NCI-H2029 (cell line): ENCODE measurements at places on chromosomes 13 and 19.

DNA sequence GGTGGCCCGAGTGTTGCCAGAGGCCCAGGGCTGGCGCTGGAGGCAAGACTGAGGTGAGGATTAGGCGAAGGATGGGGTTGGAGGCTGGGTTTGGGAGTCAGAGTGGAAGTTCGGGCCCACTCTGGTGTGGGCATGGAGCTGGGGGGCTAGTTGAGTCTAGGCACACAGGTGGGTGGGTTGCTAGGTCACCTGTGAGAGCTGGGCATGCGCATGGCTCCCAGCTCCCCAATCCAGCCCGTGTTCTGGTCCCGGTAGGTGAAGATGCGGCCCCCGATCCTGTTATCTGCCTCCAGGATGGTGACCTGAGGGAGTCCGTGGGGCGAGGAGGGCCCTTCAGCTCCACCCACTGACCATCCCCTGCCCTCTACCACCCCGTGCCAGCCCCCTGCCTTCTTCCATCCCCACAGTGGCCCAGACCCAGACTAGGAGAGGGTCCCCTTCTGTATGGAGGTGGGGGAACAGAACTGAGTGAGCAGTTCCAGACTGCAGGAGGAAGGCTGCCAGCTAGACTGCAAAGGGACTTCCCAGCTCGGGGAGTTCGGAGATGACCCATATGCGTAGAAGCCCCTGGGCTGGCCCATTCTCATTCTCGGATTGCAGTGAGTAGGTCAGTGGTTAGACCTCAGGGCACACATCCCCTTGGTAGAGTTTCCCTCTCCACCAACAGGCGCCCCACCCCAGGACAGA is 1.7 kb downstream of the IL4I1 start:
- no peak for DNase-seq

- DNase-seq = peak; percentile 67
Observed at GRCh38 chr13:112885782-112886268, 83.2 kb upstream of the MCF2L start.

DNA sequence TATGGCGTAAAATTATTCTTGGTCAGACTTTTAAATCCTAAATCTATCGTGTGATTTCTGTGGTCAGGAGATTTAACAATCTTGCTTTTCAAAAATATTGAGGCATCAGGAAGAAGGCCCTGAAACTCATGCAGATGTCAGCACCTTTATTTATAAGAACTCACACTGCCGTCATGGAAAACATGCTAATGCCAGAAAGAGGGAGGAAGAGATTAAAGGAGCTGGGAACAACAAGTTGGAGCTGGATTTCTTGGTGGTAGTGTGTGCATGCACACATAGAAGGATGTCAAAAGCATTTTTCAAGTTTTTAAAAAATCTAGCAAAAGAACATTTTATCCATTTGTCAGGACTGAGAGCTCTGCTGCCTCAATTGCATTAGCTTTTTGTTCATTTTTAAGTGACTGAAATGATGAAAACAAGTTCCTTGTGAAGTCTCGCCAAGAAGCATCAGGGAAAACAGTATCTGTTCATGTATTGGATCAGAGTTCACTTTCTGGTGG is 342.5 kb downstream of the SPRY2 start:
- no peak for DNase-seq

GRCh38 chr13:95948656-95949055 is 104.5 kb downstream of the UGGT2 start:
- DNase-seq = no peak

- DNase-seq = no peak
Observed at GRCh38 chr13:71274923-71275608, 591.9 kb downstream of the DACH1 start.

- DNase-seq = no peak
Observed at GRCh38 chr19:2906631-2907195, 6.0 kb downstream of the ZNF57 start.

DNA sequence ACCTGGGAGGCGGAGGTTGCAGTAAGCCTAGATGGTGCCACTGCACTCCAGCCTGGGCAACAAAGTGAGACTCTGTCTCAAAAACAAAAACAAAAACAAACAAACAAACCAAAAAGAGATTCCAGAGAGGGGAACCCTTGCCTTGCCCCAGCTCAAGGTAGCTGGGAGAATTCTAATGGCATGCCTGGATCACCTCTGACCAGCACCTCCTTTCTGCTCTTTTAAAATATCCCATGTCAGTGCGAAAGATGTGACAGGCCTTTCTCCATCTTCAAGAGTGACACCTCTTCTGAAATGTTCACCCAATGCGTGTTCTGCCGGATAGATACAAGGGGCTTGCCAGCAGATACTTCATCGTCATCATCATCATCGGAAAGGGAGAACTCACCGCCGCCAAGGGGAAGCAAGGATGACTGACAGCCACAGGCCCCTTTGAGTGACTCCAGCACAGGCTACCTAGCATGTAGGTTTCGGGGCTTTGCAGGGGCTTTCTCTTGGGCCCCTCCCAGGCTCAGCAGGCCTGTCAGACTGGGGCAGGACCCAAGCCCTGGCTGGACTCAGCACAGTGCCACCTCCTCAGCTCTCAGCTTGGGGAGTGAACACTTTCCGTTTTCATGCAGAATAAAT is 18.9 kb upstream of the LRP3 start:
- no peak for DNase-seq

- no peak for DNase-seq
Observed at GRCh38 chr13:48162217-48162616, 67.3 kb upstream of the MED4 start.

DNA sequence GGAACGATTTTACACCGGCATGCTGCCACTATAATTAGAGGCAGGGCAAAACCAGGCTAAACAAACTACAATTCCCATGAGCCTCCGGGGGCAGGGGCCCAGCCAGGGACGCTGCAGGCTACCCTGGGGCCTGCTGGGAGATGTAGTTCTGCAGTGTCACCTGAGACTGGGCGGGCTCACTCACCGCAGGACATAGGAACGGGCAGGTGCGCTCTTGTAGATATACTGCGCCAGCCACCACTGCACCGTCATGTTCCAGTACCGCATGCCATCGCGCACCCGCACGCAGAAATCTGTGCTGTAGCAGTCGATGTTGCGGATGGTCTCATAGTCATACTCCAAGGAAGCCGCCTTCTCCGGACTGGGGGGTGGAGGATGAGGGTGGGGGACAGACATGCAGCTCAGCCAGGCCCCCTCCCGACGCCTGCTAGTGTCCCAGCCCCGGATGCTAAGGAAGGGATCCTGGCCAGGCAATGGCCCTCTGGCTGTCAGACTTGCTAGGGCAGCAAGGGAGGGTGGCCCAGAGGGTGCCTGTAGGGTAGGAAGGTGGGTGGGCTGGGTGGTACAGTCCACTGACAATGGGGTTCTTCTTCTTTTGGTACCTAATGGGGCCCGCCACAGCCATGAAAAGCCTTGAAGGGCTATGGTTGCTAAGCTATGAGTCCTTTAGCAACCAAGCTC is 5.8 kb upstream of the TMC4 start:
- peak; percentile 59 for DNase-seq

- no peak for DNase-seq
Observed at GRCh38 chr19:55641426-55642152, 787 bp downstream of the ZNF580 start.

DNA sequence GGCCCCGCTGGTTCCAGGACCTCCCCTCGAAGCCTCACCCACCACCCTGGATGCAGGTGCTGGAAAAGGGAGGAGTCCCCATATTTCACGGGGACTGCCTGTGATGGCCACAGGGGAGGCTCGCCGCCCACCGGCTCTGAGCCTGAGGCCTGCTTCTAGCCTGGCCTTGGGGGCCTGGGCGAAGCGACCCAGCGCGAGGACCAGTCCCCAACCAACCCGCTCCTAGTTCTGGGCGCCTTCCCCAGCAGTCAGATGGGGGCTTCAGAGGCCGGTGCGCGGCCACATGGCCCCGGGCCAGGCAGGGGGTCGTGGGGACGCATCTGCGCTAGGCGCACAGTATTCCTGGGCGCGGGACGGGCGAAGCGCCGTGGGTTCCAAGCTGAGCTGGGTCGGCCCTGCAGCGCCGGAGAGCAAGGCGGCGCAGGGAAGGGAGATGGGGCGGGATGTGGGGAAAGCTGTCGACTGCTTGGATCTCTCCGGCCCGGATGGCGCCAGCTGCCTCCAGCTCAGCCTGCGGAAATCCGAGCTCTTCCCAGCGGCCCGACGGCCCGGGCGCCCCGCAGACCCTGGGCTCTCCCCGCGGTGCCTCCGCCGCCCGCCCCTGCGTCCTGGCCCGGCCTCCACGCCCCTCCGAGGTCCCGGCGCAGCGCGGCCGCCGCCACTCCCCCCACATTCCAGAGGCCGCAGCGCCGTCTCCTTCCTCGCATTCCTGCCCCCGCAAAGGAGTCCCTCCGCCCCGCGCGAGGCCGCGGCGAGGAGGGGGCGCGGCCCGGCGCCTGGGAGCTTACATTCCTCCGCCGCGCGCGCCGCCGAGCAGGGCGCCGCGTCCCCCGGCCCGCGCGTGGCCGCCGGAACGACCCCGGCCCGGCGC is at the start of gene WTIP:
WTIP (plus strand) TSS at position 788 of the 871 bp plus-strand sequence. CDS start 217 bp downstream, outside the sequence.
- DNase-seq = no peak

GRCh38 chr19:33416307-33417215 is 43.1 kb downstream of the CEBPG start:
- peak; percentile 34 for DNase-seq

DNA sequence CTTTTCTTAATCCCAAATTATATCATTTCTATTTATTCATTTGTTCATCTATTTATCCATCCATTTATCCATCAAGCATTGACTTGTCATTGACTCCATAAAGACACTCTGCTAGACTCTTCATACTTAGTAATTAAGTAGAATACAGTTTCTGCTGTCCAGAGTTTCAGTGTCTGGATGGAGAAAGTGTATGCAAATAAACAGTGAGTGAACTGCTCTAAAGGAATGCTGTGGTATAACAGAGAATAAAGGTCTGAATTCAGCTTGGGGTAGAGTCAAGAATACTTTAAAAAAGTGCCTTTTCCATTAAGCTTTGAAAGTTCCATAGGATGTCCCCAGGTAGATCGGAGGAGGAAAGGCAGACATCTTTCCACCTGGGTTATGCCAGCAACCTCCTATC is 51.4 kb downstream of the RAP2A start:
- DNase-seq = no peak

DNA sequence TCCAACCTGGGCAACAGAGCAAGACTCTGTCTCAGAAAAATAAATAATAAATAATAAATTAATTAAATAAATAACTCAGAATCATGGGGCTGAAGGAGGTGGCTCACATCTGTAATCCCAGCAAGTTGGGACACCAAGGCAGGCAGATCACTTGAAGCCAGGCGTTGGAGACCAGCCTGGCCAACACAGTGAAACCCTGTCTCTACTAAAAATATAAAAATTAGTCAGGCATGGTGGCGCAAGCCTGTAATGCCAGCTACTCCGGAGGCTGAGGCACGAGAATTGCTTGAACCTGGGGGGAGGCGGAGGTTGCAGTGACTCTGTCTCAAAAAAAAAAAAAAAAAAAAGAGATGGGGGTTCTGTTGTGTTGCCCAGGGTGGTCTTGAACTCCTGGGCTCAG is 7.2 kb downstream of the TMEM38A start:
- no peak for DNase-seq

DNA sequence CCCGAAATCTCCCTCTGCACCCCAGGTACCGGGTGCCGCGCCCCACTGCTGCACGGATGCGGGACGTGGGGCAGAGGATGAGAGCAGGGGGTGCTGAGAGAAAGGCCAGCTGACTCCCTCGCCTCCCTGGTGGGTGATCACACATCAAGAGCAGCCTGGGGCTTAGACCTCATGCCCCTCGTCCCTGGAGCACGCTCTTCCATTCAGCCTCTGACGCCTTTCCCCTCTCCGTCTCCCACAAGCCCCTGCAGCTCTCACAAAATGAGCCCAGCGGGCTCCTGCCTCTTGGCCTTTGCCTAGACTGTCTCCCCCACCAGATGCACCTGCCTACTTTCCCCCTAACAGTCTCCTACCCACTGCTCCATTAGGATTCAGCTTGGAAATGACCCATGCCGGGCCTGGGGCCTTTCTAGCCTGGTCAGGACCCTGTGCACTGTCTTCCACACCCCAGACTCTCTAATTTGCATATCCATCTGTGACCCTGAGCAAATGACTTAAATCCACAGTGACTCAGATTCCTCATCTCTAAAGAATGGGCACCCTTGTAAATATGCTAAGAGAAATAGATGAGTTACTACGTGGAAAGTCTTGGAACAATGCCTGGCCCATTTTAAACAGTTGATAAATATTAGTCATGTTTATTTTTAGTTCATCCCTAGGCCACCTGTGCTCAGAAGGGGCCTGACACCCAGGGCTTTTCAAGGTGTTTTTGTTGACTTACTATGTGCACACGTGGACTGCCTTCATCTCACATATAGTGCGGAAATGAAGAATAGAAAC is 582 bp upstream of the PTPRH start:
- peak; percentile 85 for DNase-seq

DNA sequence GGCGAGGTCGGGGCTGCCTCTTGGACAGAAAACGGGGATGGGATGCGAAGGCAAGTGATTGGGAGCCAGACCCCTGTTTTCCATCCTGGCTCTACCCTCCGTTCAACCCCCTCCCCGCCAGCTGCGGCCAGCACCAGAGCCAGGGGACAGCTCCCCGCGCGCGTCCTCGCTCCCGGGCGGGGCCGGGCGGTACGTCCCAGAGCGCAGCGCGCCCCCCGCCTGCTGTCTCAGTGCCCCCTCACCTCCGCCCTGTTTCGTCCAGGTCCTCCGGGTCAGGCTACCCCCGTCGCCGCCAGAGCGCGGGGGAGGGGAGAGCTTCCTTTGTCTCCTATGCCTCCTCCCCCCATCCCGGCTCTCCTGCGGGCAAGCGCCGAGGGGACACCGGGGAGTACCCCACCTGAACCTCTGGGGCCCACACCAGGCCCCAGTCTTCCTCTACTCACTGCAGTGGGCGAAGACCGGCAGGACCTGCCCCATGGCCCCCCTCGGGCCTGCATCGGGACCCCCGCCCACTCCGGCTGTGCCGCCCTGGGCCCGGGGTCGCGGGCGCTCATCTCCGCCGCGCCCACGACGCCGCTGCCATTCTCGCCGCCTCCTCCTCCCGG is 396 bp downstream of the RTN2 start:
- no peak for DNase-seq

DNA sequence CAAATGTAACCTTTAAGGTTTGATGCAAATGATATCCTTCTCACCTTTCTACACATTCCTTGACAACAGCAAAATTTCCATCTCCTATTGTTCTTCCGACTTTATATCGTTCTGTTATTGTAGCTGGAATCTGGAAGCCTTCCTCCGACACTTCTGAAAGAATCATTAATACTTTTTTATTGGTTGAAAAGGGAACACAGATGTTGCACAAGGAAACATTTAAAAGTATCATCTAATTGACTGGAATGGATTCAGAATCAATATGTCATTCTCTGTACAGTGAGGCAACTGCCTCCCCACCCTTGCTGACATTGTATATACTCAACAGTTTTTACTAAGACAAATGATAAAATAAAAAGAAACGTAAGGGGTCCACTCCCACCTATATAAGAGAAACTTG is 295.2 kb downstream of the DCLK1 start:
- DNase-seq = no peak

- DNase-seq = peak; percentile 55
Observed at GRCh38 chr19:41795031-41795461, 1.3 kb upstream of the CEACAM3 start.
